Right hindlimb (tissue), 1 donor: ENCODE measurements at places on chromosomes 6 and 20.

GRCh38 chr20:19903168-19903811 lies 113.9 kb upstream of the NAA20 start:
- DNase-seq, result peak; percentile 40

DNA sequence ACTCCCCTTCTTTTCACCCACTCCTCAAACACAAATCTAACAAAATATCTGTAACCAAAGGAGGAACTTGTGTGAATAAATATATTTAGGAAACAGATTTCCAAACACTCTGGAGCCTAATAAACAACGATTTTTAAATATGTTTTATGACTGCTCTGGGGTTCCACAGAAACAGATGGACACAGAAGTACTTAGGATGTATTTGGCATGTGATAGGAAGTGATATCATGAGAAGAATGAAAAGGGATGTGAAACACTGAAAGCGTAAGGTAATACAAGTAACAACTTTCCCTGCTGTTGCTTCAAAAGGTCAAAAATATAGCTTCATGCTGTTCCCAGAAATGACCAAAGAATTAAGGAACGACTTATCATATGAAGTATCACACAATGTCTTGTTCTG lies 26.1 kb upstream of the ENPP1 start:
- DNase-seq, result no peak

DNA sequence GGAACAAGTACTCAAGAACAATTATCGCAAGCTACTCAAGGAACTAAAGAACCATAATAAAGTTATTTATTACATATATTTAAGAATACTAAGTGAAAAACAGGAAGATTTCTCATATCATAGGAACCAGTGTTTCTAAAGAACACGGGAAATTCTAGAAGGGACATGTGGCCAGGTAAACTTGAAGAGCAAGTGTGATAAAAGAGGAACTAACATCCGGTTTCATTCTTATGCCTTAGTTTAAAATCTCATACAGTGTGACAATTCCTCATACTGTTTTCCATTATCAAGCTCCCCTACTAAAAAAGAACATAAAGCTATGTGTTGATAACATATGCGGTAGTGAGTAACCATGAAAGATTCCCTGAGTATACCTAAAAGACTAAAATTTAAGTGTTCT lies 163.5 kb upstream of the SHLD1 start:
- no peak for DNase-seq

DNA sequence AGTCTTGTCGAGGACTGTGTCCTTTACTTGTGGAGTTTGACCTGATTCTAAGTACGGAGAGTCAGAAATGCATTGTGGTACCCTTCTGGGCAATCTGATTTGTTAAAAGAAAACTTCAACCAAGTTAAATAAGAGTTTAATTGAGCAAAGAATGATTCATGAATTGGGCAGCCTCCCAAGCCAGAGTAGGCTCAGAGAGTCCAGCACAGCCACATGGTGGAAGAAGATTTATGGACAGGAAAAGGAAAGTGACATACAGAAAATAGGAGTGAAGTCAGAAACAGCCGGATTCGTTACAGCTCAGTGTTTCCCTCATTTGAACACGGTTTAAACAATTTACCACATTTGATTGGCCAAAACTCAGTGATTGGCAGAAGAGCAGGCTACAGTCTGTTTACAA lies 329.2 kb downstream of the DHX35 start:
- no peak for DNase-seq

GRCh38 chr6:56958481-56958880 lies 3.6 kb downstream of the BEND6 start:
- DNase-seq, result no peak

- DNase-seq, result peak; percentile 20
These were observed 108.9 kb downstream of the THEMIS start for GRCh38 chr6:127791779-127792528.

DNA sequence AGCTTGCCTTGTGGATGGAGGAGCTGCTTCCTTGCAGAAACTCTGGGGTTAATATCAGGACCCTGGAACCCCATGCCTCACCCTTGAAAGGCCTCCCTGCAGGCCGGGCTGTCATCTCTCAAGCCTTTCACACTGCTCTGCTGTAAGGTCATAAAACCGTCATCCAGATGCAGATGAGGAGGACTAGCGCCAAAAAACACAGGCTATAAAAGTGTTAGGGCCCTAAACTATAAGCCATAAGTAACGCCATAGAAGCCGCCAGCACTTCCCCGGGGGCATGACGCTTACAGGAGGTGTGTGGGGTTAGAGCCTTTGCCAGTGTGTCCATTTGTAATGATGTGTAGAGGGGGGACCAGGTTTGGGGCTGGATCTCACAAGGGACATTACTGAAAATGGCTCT lies 47.6 kb downstream of the CDH4 start:
- DNase-seq, result peak; percentile 47

GRCh38 chr20:6265204-6265904 lies 142.5 kb upstream of the FERMT1 start:
- DNase-seq, result peak; percentile 36

DNA sequence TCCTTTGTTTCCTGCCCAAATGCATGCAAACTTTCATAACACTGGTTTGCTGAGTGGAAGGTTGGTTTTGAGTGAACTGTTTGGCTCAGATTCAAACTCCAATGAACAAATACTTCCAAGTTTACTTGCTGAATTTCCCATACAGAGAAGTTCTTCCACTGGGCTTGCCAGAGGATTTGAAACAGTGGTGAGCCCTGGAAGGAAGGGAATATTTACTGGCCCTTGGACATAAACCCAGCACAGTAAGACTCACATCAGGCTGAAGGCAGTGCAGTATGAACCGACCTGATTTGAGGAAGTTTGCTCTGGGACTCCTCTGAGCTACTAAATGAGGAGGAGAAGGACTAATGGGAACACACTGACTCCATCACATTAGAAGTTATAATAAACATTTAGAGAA lies 3.8 kb downstream of the TRAF3IP2 start:
- DNase-seq, result peak; percentile 88
